ENCODE measurements at places on chromosomes 11 and 22.

- DNase-seq: no peak
These were observed 34.5 kb upstream of the RTL6 start for GRCh38 chr22:44532552-44532951.

DNA sequence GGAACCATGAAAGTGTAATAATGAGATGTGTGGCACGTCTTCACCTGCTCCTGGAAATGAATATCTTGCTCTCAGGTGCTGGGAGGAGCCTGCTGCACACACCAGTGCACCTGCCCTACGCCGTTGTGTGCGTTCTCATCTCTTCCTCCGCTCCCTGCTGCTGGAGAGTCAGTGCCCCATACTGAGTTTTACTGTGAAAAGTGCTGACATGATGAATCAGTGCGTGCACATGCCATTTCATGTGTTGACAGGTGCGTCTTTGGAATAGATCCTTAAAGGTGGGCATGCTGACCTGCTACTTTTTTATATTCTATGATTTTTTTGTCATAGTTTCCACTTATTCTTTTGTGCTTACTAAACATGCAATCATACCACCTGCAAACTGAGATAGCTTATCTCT, 1015.8 kb downstream of the BRD1 start:
- DNase-seq: no peak

DNA sequence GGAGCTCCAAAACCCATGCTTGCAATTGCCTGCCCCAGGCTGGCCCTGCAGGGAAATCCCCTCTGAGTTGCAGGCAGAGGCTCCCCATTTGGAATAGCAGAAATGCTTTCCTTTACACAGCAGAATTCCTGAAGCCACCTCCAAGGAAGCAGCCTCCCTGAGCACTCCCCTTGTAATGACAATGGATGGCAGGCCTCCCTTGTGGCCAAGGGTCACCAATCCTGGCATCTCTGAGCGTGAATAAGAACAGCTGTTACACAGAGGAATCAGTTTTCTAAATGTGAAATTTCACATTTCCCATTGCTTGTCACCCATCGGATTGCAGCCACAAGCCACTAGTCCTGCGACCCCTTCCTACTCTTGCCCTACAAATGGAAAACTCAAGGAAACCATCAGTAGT, 107.6 kb downstream of the GALNT18 start:
- DNase-seq: peak; percentile 20

- DNase-seq: no peak
These were observed 30.6 kb downstream of the MCHR1 start for GRCh38 chr22:40709752-40710413.

GRCh38 chr11:82792319-82792718, 58.7 kb upstream of the FAM181B start:
- no peak for DNase-seq

DNA sequence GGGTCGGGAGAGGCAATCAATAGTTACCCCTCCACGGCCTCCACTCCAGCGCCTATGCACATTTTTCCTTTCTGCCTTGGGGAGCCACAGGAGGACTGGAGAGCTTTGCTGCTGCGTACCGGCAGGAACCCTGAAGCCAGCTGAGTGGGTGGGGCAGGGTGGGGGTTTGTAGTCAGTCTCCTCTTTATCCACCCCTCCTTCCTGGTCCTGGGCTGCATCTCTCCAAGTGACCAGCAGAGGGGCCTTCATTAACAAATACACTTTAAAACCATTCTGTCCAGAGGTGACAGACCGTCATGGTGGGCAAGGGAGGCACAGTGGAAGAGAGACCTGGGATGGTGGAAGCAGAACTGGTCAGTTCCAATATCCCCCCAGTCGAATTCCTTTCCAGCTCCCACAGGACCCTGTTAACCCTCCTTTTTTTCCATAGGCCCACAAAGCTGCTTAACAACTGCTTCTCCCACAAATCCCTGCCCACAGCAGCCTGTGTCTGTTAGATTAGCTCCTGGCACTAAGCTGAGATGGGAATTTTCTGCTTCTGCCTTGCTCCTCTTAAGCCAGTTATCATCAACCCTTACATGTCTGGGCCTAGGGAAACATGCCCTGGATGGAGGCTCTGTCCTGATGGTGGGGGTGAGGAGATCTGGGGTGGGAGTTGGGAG, 3.9 kb upstream of the ABCG4 start:
- DNase-seq: peak; percentile 74

GRCh38 chr22:35972559-35972958, 56.1 kb downstream of the RBFOX2 start:
- no peak for DNase-seq

GRCh38 chr11:69293087-69293486, 868 bp upstream of the MYEOV start:
- no peak for DNase-seq

- DNase-seq: no peak
These were observed 20.1 kb upstream of the NXPE4 start for GRCh38 chr11:114615448-114616361.

DNA sequence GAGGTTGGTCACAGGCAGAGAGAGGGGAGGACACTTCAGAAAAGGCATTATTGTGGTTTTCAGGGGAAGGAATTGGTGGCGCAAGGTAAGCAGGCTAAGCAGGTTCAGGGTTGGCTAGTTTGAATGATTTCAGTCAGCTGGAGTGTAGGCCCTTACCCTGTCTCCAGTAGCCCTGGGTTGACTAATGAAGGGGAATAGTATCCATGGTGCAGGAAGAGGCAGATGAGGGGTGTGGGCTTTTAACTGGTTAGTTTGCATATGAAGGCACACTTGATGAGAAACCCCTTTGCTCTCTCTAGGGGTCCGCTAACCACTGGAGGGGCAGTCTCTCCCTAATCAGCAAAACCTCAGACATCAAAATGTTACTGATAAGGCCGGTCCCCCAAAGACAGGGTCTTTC, 249.7 kb downstream of the AASDHPPT start:
- peak; percentile 55 for DNase-seq

- no peak for DNase-seq
These were observed 6.9 kb upstream of the SORL1 start for GRCh38 chr11:121445071-121445768.

GRCh38 chr11:47104261-47104950, 72.3 kb downstream of the ARFGAP2 start:
- DNase-seq: peak; percentile 56

DNA sequence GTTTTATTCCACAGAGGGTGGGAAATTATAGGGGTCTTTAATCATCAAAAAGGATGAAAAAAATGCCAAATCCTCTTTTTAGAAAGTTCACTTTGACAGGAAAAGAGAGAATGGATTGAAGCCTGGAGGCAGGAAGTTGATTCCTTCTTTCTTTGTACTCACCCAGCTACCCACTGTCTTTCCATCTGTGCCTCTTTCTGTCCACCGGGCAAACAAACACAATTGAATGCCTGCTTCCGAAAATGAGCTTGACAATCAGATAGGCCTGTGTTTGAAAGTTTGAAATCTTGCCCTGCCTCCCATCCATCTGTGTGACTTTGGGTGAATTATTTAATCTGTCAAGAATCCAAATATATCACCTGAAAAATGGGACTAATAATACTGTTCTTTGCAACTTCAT, 81.1 kb downstream of the SCN3B start:
- no peak for DNase-seq

DNA sequence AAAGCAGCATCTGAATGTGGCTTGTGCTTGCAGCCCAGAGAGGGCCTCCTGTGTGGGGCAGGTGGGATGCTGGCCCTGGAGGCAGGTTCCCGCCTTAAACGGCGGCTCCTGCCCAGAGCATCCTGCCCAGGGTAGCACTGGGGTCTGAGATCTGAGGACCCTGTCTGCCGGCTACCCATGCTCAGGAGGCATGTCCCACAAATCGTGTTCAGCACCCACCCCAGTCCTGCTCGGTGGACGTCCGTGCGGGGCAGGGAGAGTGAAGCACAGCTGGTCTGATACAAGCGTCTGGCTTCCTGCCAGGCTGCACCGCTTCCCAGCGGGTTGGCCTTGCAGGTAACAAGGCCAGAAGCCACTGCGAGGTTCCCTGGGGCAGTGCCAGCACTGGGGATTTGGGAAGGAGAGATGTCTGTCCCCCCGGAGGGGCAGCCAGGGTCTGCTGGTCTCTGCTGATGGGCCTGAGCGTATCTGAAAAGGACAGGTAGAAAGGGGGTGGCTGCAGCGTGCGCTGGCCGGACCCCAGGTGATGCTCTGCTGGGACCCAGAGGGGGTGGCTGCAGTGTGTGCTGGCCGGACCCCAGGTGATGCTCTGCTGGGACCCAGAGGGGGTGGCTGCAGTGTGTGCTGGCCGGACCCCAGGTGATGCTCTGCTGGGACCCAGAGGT, 3.6 kb downstream of the TRABD start:
- DNase-seq: no peak

GRCh38 chr22:21726650-21727049, 8.9 kb downstream of the YPEL1 start:
- DNase-seq: peak; percentile 28

- no peak for DNase-seq
These were observed 12.7 kb upstream of the LARGE1 start for GRCh38 chr22:33932997-33933396.

GRCh38 chr22:28229566-28230485, 310.8 kb upstream of the PITPNB start:
- no peak for DNase-seq

DNA sequence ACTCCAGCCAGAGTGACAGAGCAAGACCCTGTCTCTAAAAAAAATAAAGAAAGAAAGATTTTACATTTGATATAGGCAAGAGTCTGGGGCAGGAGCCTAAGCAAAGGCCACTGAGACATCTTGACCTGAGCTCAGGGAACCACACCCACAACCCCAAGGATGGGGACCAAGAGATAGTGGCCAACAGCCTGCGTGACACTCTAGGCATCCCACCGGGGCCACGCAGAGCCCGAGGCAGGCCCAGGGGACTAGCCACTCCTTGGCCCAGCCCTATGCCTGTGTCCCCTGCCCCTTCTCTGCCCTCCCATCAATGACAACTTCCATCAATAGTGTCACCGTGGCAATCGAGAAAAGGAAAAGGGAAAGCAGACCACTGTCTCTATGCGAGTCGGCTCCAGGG, 41.1 kb downstream of the MN1 start:
- no peak for DNase-seq

- no peak for DNase-seq
These were observed 126.4 kb downstream of the CEP164 start for GRCh38 chr11:117453886-117454563.

DNA sequence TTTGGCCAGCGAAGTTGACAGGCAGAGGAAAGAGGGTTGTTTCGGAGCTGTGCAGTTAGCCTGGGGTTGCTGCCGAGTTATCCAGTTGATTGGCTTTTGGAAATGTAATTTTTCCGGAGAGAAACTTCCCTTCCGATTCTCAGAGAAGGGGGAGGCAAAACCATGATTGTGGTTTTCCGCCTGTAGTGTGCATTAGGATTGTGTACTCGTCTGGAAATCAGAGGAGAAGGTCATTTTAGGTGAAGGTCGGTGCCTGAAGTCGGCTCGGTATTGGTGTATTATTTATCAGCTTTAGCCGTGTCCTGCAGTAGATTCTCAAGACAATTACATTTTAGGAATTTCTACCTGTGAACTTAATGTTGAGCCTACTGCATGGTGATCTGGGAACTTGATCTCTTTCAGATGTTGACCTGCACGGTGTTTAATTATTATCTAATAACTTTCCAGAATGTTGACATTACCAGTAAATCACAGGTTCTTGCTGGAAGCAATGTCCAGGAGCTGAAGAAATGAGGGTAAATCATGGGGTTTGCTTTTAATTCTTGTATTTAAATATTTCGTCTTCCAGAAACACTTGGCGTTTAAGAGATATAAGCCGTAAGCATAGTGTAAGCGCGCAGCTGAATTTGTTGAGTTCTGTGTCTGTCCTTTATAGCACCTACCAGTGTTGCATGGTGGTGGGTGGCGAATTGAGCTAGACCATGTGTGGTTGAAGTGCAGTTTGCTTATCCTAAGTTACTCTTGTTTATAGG, 1.3 kb downstream of the ARHGEF12 start:
- no peak for DNase-seq

DNA sequence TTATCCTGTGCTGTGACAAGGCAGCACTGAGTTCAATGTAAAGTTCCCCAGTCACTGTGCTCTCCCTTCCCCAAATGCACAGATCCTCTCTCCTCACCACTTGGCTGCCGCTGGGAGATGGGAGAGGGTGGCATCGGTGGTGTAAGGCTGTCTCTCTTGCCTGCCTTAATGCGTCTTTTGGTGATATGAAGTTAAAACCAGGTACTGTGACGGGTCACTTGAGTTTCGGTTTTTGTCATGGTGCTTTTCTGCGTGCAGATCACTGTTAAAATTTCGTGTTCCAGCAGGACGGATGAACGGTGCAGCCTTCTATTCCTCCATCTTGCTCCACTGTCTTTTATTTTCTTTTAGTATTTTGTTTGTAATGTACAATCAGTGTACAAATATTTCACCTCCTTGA, 18.6 kb downstream of the GLB1L2 start:
- no peak for DNase-seq

- DNase-seq: no peak
These were observed 8.5 kb upstream of the SCN2B start for GRCh38 chr11:118184784-118185579.

DNA sequence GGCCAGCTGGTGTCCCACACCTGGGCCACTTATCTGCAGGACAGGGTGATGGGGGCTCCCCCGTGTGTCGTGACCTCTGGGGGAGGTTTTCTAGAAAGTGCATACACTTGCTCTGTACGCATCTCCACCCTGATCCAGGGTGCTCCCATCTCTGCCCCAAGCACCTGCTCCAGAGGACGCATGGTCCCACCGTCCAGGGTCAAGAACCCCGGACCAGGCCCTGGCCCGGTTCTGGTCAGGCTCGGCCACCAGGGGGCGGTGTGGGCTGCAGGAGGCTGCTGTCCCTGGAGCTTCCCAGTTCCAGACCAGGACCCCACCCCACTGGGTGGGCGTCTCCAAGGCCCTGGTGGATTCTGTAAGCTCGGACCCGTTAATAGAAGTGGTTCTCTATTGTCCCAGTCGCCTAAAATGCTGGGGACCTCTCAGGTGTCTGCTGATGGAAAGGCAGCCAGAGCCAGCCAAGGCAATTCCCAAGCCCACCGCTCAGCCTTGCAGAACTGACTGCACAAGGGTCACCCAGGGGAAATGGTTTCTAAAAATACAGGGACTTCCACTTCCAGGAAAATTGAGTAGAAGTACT, 34.7 kb upstream of the SEPTIN5 start:
- no peak for DNase-seq

- DNase-seq: peak; percentile 51
These were observed 22.3 kb downstream of the HPS4 start for GRCh38 chr22:26461188-26461810.

GRCh38 chr11:86818462-86819192, 18.3 kb downstream of the PRSS23 start:
- DNase-seq: peak; percentile 39
